ENCODE measurements at places on chromosomes 4 and X.

DNA sequence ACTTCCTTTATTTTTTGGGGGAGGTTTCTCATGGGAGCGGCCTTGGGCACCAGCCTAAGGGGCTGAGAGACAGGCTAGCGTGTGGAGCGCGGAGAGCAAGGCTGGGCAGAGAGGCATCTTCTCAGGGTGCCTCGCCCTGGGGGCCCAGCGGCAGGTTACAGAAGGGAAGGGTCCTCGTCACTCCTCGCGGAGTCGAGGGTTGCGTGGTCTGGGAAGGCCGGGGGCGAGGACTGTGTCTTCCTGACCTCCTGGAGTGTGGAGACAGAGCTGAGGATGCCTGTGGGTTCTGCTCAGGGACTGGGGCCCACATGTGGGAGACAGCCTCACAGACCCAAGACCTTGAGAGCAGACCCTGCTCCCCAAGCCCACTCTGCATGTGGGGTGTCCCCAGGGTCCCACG lies 79.6 kb upstream of the LRPAP1 start:
- DNase-seq: no peak

DNA sequence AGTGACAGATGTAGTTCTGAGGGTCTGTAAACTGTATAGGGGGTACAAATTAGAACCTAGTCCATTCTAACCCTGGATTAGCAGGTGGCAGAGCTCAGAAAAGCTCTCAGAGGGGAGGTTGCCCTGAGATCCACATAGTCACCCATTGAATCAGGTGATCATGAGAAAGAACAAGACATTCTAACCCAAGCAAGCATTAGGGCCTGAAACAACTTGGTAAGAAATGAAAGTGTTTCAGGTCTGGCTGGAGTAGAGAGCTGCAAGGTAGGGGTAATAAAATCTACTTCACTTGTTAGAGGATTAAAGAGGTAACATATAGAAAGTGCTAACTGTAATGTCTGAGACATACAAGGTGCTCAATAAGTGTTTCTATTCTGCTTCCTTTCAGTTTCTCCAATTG lies 8.8 kb upstream of the BMP2K start:
- DNase-seq: no peak

GRCh38 chrX:134990475-134990800 lies 353 bp upstream of the SMIM10 start:
- no peak for DNase-seq

DNA sequence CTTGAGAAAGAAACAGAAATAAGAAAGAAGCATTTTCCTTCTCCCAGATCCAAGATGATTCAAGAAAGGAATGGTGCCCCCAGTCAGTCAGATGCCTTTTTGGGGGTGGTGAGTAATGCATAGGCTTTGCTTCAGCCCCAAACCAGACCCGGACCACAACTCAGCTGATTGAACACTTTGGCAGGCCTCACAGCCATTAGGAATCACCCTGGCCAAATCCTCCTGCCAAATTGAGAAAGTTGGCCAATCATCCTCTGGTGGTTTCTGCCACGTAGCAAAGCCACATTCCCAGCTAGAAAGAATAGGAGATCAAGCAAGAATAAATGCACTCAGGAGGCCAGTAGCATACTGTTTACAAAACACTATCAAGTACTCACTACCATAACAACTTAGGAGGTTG lies 33.7 kb downstream of the FRMD7 start:
- DNase-seq: no peak

DNA sequence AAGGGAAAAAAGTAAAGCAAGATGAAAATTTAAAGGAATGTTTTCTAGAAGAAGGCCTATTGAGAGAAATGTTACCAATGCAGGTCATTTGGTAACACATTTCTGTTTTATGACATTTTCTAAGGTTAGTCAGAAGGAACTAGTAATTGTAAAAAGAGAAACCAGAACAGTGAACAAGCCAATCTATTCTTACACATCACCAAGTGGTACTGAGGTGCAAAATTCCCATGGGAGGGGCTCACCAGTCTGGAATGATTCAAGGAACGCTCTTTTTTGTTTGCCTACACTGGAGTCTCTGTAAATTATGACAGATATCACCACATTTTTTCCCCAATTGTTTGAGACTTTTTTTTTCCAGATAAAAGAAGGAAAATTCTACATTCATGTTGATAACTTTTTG lies 404.7 kb upstream of the CNKSR2 start:
- no peak for DNase-seq

Data from activated T-helper 1 cell treated with anti-CD3 and anti-CD28 coated beads, Interleukin-2, amount 50 U/mL, for 16 hours (primary cell).